Foreskin keratinocyte (primary cell): ENCODE measurements at places on chromosomes 3 and 15. TPM values are rescaled to one million over a fixed set of nuclear protein-coding genes. Genes with fewer than 3 reads are reported as not detected.

The ARRDC4 gene
- total RNA-seq, result 9.0 and 14.0 TPM in 2 replicates

DNA sequence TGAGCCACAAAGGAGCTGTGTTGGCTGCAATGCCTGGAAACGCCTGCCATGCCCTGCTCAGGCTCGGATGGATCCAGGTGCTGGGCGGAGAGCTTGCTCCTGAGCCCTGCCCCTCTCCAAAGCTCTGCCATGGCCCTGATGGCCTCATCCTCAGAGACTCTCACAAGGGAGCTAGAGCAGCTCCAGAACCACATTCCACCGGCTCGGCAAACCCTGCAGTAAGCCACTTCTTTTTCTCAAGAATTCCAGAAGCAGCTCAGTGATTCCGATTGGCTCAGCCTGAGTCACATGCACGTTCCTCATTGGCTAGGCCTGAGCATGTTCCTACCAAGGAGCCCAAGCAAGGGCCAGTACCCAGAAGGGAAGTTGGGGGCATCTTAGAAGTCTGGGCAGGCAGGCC, 24.8 kb downstream of the TPRA1 start:
- DNase-seq, result no peak

The ZNF620 gene
- 1.1 and 1.3 TPM in 2 replicates for total RNA-seq

GRCh38 chr15:75172284-75172820, 29.3 kb upstream of the C15orf39 start:
- peak; percentile 20 for DNase-seq

DNA sequence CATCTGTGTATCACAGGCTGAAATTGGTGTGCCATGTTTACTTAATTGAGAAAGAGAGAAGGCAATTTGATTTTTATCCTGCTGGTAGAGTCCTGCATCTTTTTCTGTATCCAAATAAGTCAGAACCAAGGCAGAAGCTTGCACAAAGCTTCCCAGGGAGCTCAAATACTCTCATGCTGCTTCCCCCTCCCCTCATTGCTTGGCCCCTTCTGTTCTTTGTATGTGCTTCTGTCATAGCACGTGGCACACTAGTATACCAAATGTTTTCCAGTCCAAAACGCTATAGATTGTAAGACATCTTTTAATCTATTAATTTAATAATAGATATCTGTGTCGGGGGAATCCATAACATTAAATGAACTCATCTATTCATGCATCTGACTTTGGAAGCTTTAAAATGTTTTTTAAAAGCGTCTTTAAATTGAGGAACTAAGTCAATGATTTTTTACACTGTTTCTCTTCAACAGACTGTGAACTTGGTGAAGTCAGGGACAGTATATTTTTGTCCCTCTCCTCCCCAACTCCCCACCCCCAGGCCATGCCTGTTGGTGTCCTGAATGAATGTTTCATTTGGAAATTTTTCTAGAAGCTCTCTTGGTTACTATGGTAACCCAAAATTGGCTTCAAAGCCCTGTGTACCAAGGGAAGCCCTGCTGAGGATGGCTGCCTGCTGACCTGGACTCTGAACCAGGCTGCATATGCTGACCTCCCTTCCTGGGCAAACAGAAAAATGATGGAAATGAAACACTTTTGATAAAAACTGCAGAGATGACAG, 26.2 kb upstream of the SLC35G2 start:
- no peak for DNase-seq

- no peak for DNase-seq
Measured at GRCh38 chr3:14663396-14664135, 11.4 kb upstream of the C3orf20 start.

DNA sequence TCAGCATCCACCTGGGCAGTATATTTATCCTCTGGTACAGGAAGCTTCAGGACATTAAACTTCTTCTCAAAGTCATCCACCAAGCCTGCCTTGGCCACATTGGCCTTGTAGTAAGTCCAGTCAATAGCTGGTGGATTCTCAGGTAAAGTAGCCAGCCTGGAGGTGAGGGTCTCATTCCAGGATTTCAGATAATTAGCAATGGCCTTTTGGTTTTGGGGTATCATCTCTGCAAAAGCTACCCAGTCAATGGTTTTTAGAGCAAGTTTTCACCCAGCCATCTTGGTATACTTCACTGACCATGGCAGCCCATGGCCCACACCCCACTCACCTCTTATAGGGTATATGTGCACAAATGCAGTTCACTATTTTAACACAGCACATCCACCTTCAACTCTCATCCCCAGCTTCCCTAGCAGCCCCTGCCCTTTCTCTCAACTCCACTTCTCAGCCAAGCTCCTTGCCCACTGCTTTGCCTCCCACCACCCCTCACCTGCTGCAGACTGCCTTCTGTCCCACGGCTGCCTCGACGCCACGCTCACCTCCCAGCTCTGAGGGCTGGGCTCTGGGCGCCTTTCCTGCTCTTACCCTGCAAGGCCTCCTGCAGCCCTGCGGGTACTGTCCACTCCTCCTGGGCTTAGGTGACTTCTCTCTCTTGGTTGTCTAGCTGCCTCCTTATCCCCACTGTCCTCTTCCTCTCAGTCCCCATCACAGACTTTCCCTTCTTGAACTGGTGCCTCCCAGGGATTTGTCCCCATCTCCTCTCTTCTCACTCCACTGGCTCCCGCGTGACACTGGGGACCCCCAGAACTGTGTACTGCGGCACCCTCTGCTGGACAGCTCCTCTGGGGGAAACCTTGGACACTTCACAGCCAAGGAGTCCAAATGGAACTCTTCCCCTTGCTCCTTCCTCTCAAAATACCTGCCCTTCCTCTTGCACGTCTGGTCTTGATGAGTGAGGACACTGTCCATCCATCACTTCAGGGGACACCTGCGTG, 1.7 kb upstream of the TGM5 start:
- DNase-seq, result no peak

The ALG1L2 gene
- not detected in 2 replicates for total RNA-seq

The ATP13A5 gene
- not detected in 2 replicates for total RNA-seq

- no peak for DNase-seq
Measured at GRCh38 chr3:15520185-15520584, 1.3 kb downstream of the COLQ start.

The SLC24A5 gene
- not detected in 2 replicates for total RNA-seq

DNA sequence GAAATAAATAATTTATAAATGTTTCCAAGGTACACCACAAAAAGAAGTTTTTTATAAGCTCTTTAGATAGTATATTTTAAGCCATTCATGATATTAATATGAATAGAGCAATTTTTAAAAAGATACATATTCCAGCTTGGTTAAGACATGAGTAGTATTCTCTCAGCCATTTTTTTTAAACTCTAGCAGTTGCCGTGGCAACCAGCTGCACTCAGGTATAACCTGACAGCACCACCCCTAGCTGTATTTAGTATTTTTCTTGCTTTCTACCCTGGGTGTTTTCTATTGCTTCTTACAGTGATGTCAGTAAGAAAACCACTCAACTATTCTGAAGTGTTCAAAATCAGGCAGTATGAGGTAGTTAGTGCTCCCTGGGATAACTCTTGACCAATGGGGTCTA, 496.3 kb upstream of the CNTN3 start:
- no peak for DNase-seq

- DNase-seq, result no peak
Measured at GRCh38 chr3:127419641-127420553, 132.1 kb upstream of the PRR20G start.

GRCh38 chr3:193828477-193828876, 235.5 kb downstream of the OPA1 start:
- DNase-seq, result peak; percentile 91

- DNase-seq, result no peak
Measured at GRCh38 chr15:39434751-39435238, 146.1 kb upstream of the THBS1 start.

- DNase-seq, result no peak
Measured at GRCh38 chr3:14775563-14775962, 43.2 kb upstream of the FGD5 start.

DNA sequence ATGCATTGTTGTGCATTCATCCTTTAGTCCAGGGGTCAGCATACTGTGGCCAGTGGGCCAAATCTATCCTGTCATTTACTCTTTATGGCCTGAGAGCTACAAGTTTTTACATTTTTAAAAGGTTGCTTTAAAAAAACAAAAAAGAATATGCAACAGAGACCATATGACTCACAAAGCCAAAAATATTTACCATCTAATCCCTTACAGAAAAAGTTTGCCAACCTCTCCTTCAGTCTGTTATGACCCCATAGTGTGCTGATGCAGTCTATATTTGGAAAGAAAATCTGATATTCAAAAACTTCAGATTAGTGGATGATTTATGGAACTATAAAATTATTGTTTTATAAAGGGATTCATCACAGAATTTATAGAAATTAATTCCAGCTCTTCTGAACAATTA, 237.5 kb upstream of the IL12A start:
- no peak for DNase-seq

DNA sequence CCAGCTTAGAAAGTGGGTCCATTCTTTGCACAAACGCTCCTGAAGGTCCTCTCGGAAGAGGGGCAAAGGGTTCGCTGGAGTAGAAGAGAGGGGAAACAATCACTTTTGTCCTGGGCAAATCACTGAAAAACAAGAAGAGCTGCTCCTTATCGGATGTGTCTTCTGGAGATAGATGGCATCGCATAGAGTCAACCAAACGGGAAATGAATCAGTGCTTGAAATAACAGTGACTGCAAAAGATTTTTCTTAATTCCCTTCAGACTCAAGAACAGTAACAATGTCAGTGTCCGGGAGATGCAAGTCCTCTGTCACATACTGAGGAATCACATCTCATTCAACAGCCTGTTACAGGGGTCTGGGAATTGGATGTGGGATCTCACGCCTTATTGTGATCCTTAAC, 78.8 kb upstream of the PCSK6 start:
- DNase-seq, result no peak

DNA sequence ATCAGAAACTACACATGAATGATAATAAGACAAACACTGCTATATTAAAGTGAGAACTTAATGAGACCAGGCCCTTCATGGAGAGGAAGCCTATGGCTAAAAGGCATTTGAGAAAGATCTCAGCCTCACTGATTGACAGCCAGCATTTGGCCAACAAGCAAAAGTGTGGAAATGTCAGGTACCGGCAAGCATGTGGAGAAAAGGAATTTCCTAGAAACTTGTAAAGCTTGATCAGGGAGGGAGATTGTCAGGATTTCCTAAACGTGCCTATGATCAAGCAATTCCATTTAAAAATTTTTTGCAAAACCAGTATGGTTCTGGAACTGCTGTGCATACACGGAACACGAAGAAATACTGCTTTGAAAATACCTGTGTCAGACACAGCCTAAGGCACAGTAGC, 220.3 kb upstream of the ATP10A start:
- DNase-seq, result peak; percentile 17

DNA sequence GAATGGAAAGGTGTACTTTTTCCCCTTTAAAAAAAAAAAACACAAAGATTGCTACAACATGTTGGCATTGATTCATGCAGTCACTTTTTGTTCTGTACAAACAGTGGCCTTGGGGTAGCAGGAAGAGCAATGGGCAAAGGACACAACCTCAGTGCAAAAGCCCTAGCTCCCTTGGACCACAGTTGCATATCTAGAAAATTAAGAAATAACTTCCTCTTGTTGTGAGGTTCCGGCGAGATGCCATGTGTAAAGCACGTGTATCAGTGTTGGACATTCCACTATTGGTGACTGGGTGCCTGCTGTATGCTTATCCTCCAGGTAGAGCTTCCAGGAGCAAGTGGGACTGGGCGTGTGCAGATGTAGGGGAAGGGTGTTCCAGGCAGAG, 164.5 kb downstream of the THSD4 start:
- no peak for DNase-seq

- DNase-seq, result no peak
Measured at GRCh38 chr3:140147965-140148490, 213.0 kb downstream of the CLSTN2 start.

DNA sequence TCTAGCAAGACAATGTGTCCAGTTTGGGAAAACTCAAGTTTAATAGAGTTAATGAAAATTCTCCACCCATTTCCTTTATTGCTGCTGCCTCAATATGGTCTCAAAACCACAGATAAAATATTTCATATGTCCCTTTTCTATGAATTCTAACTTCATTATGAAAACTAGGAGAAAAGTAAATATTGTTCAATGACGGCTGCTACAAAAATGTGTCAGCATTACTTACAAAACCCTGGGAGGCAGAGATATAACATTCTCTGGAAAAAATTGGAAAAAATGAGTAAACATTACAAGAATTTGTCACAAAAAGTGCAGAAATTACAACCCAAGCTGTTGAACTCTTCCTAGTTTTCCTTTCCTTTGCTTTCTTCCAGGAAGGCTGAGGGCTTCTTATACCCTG, 22.2 kb upstream of the FBN1 start:
- DNase-seq, result no peak
